ENCODE measurements at places on chromosomes 1 and 21. TPM values are rescaled to one million over a fixed set of nuclear protein-coding genes. Genes with fewer than 3 reads are reported as not detected.

The GJA9 gene
- not detected for total RNA-seq

The PAQR6 gene
- total RNA-seq, result 2.0 TPM

The PHLDA3 gene
- total RNA-seq, result 82.7 TPM

The NPHS2 gene
- total RNA-seq, result not detected

The AMY1B gene
- 2.5 TPM for total RNA-seq

The SHISA4 gene
- 12.7 TPM for total RNA-seq

The CAPN9 gene
- total RNA-seq, result 5.0 TPM

The SEMA4A gene
- 25.4 TPM for total RNA-seq

The KLHDC8A gene
- total RNA-seq, result 0.32 TPM

The KCNJ15 gene
- total RNA-seq, result 103 TPM

The CD1D gene
- 3.6 TPM for total RNA-seq

The C1orf87 gene
- 2.5 TPM for total RNA-seq

The TTC22 gene
- total RNA-seq, result 7.7 TPM

The CELA3B gene
- total RNA-seq, result not detected

The RBM11 gene
- 1.4 TPM for total RNA-seq

The PTGS2 gene
- total RNA-seq, result 21.6 TPM

The LCE1F gene
- total RNA-seq, result not detected

The NUP210L gene
- total RNA-seq, result 0.26 TPM

The RAP1GAP gene
- total RNA-seq, result 44.2 TPM

The PYHIN1 gene
- total RNA-seq, result 2.5 TPM

The GFI1 gene
- 1.3 TPM for total RNA-seq

The ZNF593OS gene
- total RNA-seq, result not detected

The CACHD1 gene
- 11.3 TPM for total RNA-seq

The MINDY1 gene
- 32.9 TPM for total RNA-seq

The WDR47 gene
- 15.2 TPM for total RNA-seq

The NR1I3 gene
- total RNA-seq, result not detected

The MFAP2 gene
- total RNA-seq, result 54.3 TPM
